ENCODE measurements at places on chromosomes 6 and 20.

GRCh38 chr6:45949256-45949655 is 66.4 kb downstream of the CLIC5 start:
- no peak for DNase-seq

DNA sequence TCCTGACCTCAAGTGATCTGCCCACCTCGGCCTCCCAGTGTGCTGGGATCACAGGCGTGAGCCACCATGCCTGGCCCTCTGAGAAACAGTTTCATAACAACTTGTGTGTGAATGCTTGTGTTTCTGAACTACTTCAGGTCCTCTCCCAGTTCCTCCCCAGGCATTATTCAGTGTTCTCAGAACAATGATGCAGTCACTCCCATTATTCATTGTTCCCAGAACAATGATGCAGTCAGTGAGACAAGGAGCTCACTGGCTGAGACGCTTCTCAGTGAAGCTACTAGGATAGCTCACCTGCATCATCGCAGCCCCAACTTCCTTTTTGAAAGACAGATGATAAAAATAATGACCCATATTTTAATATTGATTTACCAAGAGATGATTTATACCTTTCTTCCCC is 71.5 kb downstream of the NDUFAF5 start:
- DNase-seq = no peak

GRCh38 chr6:5811997-5812396 is 194.7 kb downstream of the NRN1 start:
- no peak for DNase-seq

DNA sequence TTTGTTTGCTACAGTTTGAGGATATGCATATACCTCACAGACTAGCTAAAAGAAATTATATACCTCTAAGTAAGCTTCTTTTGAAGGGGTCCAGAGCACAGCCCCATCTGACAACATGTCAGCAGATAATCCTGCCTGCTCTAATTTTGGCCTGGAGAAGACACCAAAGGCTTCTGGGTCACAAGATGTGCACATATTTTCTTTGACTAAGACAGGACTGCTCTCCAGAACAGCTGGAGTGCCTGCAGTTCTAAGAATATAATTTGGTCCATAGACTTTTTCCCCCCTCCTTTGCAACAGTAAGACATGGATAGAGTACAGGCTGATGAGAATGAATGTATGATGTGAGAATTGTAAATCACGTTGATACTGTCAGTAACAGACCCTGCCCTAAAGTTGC is 107.9 kb upstream of the KCNK16 start:
- no peak for DNase-seq
